T-helper 2 cell treated with Interferon-gamma antibody and Interleukin-4, amounts not matched to agents 5 μg/mL and 100 μg/mL, for 36 hours (primary cell): ENCODE measurements at places on chromosomes 2 and 18.

DNA sequence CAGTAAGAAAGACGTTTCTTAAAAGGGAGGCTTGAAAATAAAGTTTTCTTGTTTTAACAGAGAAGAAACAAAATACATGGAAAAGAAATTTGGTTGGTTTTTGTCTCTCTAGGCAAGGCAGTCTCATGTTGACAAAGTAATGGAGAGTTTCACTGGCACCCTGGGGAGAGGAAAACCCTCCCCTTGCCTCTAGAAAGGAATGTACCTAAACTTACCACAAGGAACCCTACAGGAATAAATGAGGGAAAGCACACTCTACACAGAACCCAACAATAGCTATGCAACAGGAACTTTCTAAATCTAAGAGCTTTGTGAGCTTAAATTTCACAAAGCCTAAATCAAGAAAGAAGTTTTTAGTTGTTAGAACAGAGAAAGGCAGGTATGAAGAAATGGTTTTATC, 37.0 kb downstream of the FIGN start:
- DNase-seq: no peak

- DNase-seq: no peak
These were observed 138.1 kb downstream of the BARD1 start for GRCh38 chr2:214671319-214671885.

- no peak for DNase-seq
These were observed 227.2 kb upstream of the KLHL29 start for GRCh38 chr2:23157812-23158211.

GRCh38 chr18:26843760-26844159, 21.7 kb downstream of the AQP4 start:
- no peak for DNase-seq

DNA sequence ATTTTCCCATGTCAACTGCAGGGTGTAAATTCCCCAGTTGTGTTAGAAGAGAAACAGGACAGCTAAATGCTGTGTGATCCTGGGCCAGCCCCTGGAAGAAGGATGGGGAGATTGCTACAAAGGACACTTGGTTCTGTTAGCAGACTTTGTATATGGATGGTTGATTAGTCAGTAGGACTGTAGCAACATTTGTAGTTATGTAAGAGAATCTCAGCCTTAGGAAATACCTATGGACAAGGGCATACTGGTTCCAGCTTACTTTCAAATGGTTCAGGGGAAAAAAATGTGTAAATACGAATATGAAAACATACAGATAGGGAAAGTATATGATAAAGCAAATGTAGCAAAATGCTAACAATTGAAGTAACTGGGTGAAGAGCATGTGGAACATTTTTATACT, 47.6 kb downstream of the GNAL start:
- no peak for DNase-seq

DNA sequence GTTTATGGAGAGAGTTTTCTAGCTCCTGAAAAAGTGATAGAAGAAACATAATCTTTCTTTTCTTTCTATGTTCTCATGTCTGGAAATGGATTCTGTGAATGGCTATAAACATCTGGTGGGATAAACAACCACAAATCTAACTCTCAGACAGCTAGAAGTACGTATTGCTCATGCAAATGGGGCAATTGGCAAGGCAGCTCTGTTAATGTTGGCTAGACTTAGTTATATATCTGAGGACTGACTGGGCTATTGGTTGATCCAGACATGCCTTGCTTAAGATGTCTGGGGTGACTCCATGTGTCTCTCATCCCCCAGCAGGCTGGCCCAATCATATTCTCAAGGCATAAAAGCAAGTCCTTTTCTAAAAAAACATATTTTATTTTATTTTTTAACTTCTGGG, 939.2 kb upstream of the NRXN1 start:
- no peak for DNase-seq

GRCh38 chr2:213316001-213316735, 31.9 kb downstream of the SPAG16 start:
- DNase-seq: no peak

- DNase-seq: no peak
These were observed 36.8 kb downstream of the HRH4 start for GRCh38 chr18:24497031-24497754.

GRCh38 chr2:235852526-235852920, 315.7 kb downstream of the GBX2 start:
- no peak for DNase-seq

- no peak for DNase-seq
These were observed 7.1 kb downstream of the ACTG2 start for GRCh38 chr2:73899801-73900336.

DNA sequence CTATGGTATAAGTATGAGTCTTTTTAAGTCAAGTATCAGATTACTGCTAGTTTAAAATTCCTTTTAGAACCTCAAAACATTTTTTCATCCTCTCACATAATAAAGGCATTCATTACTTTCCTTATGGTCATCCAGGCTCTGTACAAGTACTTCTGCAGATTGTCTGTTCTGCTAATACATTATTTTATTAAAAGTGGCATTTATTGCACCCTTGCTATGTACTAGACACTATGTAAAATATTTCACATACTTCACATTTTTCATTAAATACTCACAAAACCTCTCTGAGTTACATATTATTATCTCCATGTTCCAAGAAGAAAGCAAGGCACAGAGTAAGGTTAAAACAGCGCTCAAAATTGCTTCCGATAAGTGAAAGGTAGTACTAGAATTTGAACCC, 84.1 kb downstream of the RAPH1 start:
- DNase-seq: no peak

DNA sequence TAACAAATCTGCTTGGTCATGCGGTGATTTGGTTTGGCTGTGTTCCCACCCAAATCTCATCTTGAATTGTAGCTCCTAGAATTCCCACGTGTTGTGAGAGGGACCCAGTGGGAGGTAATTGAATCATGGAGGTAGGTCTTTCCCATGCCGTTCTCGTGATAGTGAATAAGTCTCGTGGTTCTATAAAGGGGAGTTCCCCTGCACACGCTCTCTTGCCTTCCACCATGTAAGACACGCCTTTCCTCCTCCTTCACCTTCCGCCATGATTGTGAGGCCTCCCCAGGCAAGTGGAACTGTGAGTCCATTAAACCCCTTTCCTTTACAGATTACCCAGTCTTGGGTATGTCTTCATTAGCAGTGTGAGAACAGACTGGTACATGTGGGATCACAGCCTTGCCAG, 36.7 kb downstream of the TRABD2A start:
- DNase-seq: no peak

DNA sequence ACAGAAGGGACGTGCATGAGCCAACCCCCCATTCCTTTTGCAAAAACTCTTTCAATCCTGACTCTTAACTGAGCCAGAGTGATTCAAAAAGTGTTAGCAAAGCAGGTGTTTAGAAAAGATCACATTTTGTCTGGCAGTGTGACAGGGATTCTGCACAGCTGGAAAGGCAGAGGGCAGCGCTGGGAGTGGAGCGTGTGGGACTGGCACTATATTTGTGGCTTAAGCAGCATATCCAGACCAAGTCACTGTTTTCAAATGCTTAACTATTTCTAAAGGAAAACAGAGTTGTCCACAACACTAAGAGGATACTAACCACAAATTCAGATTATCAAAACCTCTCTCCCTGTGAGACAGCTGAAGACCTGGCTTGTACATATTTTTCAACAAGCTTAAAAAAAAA, 19.0 kb downstream of the CABYR start:
- DNase-seq: no peak

- no peak for DNase-seq
These were observed 46.2 kb downstream of the TWSG1 start for GRCh38 chr18:9380621-9381395.

DNA sequence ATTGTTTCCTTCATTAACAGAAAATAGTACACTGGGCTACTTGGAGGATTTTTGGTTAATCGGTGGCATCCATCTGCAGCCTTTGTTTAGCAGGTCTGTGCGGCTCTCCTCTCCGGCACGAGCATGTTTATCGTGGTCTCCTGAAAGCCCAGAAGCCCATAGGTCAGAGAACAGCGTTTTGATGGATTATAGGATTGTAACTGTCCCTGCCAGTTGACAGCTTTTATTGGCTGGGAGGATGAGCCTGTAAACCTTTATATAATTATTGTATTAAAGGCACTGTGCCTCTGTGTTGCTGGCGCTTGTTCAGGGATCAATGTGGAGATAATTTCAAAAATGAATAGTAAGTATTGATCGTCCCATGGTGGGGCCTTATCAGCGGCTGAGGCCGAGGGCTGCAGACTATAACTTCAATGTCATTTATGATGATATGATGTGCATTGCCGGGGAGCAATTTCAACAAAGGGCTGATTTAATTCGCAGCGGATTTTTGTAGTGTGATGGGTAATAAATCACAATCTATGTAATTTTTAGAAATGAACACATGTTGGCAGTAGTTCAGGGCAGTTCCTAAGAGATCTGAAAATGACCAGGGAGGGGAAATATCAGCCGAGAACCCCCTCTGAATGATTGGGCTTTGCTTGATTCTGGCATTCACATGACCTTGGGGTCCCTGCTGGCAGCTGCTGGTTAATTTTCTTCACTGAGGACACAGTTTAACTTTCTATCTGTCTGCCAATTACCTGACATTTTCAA, 736.1 kb downstream of the GALR1 start:
- no peak for DNase-seq

- no peak for DNase-seq
These were observed 38.5 kb downstream of the PNO1 start for GRCh38 chr2:68196120-68196716.

GRCh38 chr18:23627321-23627720, 35.4 kb downstream of the ANKRD29 start:
- no peak for DNase-seq

DNA sequence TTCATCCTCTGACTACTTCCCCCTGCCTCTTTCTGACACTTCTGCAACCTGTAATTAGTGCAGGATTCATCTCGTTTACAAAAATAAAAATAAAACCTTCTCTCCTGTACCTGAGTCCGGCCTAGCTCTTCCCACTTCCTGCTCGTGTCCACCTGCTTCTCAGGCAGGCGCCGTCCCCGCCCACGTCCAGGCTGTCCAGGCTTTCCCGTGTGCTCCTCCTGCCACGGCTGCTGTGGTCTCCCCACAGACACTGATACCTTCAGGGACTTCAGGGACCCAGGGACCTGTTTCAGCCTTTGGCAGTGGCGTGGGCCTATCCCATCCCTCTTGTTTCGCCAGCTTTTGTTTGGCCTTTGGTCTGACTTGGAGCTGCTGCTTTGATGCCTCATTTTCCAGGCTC, 272.5 kb downstream of the PHLPP1 start:
- DNase-seq: no peak

- DNase-seq: no peak
These were observed 29.7 kb downstream of the DNMT3A start for GRCh38 chr2:25311865-25312575.

DNA sequence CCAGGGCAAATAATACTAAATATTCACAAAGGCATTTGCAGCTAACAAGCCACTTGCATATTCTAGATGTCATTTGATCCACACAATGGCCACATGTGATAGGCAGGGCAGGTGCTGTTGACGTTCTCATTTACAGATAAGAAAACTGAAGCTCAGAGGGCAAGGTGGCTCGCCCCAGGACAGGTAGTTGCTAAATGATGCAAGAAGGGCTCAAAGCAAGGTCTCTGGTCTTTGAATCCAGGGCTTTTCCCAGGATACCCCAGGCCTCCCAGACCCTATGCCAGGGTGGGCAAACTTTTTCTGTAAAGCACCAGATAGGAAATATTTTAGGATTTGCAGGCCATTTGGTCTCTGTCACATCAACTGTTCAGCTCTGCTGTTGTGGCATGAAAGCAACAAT, 35.1 kb downstream of the LOXHD1 start:
- DNase-seq: no peak

DNA sequence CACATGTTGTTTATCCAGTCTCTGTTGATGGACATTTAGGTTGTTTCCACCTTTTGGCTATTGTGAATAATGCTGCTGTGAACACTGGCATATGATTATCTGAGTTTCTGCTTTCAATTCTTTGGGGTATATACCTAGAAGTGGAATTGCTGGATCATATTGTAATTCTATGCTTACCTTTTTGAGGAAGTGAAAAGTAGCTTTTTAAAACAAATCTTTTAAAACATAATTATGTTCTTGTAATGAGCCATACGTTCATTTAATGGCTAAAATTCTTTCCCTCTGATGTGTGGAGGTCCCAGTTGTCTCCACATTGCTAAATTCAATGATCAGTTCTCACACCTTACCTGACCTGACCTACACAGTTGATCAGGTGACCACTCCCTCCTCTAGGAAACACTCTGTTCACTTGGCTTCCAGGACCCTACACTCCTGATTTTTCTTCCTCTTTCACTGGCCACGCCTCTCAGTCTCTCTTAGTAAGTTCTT, 27.8 kb upstream of the SERTAD2 start:
- DNase-seq: no peak

GRCh38 chr2:68043032-68043431, 19.8 kb downstream of the C1D start:
- DNase-seq: no peak

DNA sequence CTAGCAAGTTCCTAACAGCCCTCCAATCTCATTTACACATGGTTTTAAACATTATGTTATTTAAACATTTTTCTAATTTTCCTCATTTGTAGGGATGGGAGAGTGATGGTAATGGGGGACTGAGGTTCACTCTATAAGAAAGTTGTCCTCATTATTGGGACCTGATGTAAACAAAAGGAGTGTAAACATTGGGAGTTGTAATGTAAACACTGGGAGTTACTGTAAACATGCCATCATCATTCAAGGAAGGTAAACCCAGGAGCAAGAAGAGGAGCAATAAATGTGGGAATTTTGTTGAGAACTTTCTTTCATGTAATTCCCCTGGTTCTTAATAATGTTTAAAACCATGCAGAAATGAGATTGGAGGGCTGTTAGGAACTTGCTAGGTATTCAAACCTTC, 17.8 kb downstream of the RFTN2 start:
- DNase-seq: no peak

- no peak for DNase-seq
These were observed 1.8 kb downstream of the CBLN2 start for GRCh38 chr18:72542342-72542741.

- DNase-seq: no peak
These were observed 38.0 kb downstream of the CFAP210 start for GRCh38 chr2:169656164-169656563.

- no peak for DNase-seq
These were observed 114.5 kb downstream of the ERBB4 start for GRCh38 chr2:212424082-212424481.

DNA sequence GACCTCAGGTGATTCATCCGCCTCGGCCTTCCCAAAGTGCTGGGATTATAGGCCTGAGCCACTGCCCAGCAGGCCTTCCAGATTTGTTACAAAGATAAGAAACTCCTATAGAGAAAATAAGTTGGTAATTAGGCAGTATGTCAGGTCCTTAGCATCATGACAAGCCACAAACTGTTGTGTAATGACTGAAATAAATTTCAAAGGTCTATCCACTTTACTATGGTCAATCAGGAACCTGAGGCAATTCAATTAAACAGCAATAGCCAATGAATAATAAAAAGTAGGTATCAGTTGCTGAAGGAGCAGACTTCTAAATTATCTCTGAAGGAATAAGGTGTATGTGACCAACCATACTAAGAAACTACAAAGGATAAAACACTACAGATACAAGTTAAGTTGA, 62.4 kb upstream of the ATIC start:
- DNase-seq: no peak

DNA sequence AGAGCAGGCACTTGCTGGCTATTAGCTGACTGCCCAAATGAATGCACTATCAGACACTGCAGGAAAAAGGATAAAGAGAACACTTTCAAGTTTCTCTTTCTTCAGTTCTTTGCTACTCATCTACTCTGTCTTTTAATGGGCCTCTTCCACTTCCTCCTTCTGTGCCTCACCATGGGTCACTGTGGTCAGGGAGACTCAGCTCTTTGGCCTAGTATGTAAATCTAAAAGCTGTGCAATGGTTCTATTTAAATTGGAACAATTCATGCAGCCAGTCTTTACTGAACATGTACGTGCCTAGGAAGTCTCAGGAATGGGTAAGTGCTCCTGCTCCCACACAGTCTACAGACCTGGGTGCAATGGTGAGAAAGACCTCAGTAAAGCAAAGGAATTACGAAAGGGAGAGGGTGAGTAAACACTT, 79.1 kb upstream of the DNMT3A start:
- DNase-seq: no peak
